T-helper 1 cell (primary cell): ENCODE measurements at places on chromosomes 5 and 9.

DNA sequence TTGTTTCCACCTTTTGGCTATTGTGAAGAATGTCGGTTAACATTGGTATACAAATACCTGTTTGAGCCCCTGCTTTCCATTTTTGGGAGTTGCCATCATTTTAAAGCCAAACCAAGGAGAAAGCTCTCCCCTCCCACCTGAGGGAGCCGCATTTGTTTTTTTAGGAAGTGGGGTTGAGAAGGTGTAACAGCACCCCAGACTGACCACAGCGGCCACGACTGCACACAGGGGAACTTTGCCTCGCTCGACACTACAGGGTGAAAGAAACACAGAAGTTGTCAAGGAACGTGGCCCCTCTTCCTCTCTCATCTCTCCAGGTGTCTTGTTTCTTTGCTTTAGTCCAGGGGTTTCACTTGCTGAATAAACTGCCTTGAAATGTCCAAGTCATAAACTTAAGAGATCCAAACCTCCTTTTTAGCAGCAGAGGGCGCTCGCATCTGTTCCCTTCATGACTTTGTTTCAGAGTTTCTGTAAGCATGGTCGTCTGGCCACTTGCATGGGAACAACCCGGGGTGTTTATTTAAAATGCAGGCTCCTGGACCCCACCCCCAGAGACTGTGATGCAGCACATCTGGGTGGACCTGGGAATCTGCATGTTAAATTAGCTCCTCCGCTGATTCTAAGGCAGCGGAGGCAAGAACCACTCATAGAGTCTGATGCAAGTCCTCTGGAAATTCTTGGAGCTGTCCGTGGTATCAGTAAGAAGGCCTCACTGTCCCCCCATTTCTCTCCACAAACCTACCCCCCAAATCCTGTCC is 2.1 kb upstream of the TTLL11 start:
- DNase-seq, result peak; percentile 39

DNA sequence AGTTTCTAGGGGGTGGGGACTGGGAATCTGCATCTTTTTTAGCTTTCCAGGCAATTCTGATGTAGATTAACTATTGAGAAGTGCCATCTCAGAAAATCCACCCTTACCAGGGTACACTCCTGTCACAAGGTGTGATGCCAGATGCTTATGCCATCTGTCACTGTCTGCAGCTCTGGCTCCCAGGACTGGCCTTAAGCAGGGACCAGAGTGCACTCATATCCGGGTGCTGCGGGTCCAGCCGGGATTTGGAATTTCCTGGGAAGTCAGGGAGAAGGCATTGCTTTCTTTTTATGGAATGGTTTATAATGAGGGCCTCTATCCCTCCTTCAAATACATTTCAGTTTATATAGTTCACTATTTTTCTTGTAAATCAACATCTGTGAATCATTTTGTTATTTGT is 92.6 kb downstream of the TMEM174 start:
- DNase-seq, result no peak

DNA sequence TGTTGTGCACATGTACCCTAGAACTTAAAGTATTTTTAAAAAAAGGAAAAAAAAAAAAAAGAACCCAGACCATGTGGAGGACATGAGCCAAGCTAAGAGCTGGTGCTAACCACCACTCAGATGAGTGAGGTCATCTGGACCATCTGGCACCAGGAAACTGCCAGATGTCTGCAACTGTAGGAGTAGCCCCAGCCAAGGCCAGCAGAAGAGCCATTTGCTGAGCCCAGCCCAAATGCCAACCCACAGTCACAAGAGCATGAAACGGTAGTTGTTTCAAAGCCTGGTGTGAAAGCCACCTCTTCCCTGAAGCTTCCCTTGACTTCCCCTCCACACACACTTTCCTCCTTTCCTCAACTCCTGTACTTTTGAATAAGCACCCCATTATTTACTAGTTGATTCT is 69.2 kb upstream of the FCN1 start:
- DNase-seq, result no peak

GRCh38 chr5:163661360-163661759 is 155.9 kb downstream of the MAT2B start:
- no peak for DNase-seq

GRCh38 chr9:80648336-80648735 is 1041.0 kb downstream of the TLE1 start:
- no peak for DNase-seq

DNA sequence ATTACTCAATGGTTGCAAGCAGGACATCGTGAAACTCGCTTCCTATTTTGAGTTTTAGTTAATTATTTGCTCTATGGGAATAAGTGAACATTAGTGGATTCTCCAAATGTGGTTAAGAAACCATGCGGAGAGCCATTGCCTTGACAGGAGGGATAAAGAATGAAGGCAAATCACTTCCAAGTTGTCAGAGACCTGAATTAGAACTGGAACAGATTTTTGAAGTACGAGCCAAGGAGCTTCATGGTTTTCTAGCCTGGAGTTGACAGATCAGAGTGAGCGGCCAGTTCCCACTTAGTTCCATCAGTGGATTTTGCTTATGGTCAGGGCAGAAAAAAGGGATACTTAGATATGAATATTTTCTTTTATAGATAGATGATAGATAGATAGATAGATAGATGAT is 171.4 kb upstream of the CDH10 start:
- no peak for DNase-seq

GRCh38 chr5:88818296-88818695 is 64.7 kb downstream of the MEF2C start:
- DNase-seq, result no peak

GRCh38 chr9:13974891-13975290 is 339.1 kb downstream of the NFIB start:
- DNase-seq, result no peak

- DNase-seq, result peak; percentile 45
These were observed 58.6 kb downstream of the TMC1 start for GRCh38 chr9:72579880-72580550.
